NCI-H446 (cell line): ENCODE measurements at places on chromosomes 1 and 21.

DNA sequence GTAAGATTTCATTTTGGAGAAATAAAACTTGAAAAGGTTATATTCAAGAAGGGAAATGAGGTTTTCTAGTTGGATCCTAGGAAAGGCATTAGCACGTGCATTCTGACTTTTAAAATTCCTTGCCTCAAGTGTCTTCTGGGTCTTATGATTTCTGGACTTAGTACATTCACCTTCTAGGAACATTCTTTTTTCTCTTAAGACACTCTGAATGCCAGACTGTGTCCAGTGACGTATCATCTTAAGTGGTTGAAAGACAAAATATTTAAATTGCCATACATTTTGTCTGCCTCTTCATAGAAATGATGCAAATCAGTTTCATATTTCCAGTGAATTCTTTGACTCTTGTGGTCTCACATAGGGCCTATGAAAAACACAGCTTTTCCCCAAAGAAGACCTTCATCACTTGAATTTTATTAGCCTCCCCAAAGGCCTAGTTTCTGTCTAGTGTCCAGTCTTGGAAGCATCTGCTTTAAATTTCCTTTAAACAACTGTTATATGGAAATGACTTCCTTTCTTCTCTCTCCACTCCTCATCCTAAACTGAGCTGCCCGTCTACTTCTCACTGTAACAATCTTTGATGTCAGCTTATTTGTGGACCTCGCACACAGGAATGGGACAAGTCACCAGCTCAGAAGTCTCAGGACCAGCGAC is 187.2 kb downstream of the HLX start:
- DNase-seq = no peak

DNA sequence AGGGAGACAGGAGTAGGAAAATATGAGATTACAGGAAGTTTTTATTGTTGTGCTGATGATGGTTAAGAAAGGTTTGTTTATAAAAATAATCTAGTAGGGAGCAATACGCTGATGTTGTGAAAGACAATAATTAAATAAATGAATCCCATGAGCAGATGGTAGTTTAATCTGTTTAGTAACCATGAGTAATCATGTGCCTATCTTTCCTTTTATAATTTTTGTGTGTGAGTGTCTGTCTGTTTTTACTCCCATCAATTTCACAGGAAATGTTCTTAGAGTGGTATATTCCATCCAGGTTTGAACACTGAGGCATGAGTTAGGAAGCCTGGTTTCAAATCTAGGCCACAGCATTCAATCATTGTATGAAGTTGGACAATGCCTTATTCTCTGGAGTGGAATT is 180.5 kb downstream of the OLFM3 start:
- DNase-seq = no peak

DNA sequence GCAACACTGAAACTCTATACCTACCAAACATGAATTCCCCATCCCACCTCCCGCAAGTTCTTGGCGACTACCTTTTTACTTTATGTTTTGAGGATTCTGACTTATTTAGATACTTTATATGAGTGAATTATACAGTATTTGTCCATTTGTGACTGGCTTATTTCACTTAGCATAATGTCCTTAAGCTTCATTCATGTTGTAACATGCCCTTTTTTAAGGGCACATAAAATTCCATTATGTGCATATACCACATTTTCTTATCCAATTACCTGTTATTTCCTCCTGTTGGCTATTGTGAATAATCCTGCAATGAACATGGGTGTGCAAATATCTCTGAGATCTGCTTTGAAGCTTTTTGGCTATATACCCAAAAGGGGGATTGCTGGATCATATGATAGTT is 22.0 kb upstream of the CHIT1 start:
- no peak for DNase-seq

DNA sequence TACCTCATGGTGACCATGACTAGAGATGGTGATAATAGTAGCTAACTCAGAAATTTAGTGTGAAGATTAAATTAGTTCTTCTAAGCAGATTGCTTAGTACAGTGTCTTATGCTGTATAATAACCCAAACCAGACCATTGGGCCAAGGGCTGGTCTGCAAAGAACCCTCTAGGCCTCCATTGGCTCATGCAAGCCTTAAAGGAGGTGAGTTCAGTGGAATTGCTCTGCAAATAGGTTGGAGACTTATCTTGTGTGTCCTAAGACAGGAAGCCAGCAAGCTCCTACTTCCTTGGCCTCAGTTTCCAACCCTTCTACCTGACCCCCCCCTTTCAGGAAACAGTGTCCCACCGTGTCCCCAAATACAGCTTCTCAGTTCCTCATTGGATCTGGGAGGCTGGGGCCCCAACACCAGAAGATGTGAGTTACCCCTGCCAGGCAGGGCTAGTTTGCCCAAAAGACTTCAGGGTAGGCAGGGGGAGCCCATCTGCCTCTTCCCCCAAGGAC is 1.9 kb upstream of the MEF2D start:
- DNase-seq = no peak

DNA sequence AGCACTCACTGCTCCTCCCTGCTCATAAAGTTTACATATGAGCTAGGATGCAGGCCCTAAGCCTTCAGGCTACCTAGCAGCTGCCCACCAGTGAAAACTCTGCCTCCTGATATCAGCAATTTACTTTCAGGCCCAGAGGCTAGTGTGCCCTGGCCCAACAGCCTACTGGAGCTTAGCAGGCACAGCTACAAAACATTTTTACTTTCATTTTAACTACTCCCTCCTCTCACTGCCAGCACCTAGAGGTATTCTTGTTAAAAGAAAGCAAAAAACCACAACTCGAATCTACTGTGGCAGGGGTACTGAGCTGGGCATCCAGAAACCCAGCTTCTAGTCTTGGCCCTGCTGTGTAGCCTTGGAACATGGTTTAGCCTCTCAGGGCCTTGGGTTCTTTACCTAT is 5.8 kb upstream of the LORICRIN start:
- no peak for DNase-seq

DNA sequence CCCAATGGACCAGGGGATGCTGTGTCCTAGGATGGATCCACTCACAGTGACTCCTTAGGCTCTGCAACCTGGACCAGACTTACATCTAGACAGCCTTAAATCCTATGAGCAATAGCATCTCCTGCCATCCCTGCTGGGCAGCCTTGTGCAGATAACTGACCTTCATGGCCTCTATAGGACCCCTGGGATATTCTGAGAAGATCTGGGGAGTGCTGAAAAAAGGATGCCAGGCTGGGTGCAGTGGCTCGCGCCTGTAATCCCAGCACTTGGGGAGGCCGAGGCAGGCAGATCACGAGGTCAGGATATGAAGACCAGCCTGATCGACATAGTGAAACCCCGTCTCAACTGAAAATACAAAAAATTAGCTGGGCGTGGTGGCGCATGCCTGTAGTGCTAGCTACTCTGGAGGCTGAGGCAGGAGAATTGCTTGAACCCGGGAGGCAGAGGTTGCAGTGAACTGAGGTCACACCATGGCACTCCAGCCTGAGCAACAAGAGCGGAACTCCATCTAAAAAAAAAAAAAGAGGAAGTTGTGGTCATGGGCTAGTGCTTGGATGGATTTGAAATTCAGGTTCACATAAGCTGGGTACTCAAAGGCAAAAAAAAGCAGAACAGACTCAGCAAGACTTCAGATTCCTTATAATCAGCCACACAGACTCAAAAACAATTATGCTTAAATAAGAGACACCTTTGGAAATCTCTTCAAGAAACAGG is 10.9 kb upstream of the SH2D1B start:
- DNase-seq = no peak

DNA sequence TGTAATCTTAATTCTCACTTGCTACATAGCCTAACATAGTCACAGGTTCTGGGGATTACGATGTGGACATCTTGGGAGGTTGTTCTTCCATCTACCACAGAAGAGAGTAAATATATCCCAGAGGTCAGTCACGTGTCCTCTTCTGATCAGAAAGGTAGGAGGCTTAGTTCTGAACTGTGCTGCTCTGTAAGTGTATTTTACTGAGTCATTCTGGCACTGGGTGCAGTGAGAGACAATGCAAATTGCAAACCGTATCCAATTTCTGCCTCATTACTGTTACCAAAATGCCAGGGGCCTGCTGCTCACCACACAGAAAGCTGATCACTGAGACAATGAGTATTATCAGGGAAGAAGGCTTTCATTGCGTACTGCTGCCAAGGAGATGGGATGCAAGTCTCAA is 104.0 kb downstream of the GABPA start:
- DNase-seq = no peak

DNA sequence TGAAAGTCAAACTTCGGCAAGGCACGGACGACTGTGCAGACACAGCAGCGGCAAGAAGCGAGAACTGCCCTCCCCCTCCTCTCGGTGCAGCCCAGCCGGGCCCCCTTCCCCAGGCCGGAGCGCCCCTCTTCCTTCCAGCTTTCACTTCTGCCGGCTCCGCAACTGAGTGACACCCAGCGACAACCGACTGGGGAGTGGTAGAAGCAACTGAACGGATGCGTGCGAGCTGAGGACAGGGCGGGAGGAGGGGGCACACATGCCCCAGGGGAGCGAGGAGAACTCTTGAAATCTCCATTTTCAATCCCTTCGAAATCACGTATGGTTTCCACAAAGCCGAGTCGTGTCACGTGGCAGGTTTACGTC is 146.6 kb downstream of the PGBD5 start:
- no peak for DNase-seq

DNA sequence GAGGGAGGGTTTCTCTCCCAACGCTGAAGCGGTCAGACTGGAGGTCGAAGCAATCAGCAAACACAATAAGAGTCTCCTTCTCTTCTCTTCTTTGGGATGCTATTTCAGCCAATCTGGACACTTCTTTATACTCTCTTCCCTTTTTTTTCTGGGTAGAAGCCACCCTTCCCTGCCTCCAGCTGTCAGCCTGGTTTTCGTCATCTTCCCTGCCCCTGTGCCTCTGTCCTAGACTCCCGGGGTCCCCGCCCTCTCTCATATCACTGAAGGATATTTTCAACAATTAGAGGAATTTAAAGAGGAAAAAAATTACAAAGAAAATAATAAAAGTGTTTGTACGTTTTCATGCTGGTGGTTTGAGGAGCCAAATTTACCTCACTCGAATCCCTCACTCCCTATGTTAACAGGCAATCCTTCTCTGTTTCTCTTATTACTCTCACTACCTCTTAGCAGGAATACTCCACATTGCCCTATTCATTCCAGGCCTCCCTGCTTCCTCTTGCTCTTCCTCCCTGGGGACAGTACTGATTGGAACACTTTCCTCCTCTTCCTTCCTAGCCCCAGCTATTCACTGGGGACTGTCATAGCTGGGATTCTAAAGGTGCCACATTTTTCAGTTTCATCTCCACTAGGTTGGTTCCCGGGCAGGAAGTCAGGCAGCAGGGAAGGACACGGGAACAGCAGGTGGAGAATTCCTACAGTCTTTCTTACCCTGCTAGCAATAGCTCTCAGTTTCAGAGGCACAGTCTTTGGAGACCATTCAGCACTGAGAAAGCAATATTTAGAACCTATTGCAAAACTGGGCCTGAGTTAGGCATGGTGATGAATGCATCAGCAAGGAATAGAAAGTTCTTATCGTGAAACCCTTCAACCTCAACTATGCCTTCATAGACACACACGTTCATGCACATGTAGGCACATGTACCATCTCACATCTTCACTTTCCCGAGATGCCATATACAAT is 288.0 kb downstream of the PBX1 start:
- no peak for DNase-seq

GRCh38 chr1:54971317-54971791 is 9.1 kb upstream of the TMEM61 start:
- no peak for DNase-seq

DNA sequence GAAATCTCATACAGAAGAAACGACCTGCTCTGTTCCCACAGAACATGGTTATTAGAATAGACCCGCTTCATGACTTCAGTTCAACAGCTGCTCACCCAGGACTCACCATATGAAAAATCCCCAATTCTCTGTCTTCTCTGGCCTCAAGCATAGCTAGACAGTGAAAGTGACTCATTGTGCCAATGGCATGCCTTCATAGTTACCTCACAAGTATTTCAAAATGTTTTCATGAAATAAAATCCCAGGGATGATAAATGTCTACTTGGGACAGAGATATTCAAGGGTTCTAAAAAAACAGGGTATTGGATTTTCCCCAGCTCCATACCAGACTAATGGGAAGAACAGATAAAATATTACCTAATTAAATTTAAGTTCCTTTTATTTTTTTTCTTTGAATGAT is 82.3 kb downstream of the NOTCH2 start:
- no peak for DNase-seq

GRCh38 chr1:54609301-54609921 is 13.9 kb downstream of the FAM151A start:
- DNase-seq = no peak

GRCh38 chr1:23696335-23696989 is 4.9 kb downstream of the RPL11 start:
- no peak for DNase-seq

- no peak for DNase-seq
Observed at GRCh38 chr1:243351337-243351736, 95.5 kb downstream of the SDCCAG8 start.

GRCh38 chr1:163036671-163037070 is 32.5 kb upstream of the RGS4 start:
- no peak for DNase-seq

DNA sequence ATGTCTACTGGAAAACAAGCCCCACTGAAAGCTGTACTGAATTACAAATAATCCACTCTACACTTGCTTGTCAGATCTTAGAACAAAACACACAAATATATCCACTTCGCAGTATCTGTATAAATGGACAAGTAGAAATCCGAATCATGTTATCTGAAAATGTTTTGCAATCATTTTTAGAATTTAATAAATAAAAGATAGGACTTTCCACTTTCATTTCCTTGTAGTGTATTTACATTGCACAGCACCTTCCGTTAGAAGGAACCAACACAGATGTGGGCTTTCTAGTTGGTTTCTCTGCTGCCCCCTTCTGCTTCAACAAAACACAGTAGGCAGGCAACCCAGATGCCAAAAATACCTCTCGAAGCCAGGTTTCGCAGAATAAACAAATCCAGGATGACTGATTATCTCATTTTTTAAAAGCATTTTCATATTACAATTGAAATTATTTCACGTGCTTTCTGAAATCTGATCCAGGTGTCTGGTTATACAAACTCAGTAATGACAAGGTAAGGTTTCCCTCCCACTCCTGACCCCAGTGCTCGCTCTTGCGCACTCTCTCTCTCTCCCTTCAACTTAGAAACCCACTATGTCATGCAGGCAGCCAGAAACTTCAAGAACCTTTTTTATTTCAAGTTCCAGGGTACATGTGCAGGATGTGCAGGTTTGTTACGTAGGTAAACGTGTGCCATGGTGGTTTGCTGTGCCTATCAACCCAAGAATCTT is 389.9 kb downstream of the SMYD3 start:
- no peak for DNase-seq

- DNase-seq = no peak
Observed at GRCh38 chr1:10001016-10001665, 4.1 kb downstream of the RBP7 start.

DNA sequence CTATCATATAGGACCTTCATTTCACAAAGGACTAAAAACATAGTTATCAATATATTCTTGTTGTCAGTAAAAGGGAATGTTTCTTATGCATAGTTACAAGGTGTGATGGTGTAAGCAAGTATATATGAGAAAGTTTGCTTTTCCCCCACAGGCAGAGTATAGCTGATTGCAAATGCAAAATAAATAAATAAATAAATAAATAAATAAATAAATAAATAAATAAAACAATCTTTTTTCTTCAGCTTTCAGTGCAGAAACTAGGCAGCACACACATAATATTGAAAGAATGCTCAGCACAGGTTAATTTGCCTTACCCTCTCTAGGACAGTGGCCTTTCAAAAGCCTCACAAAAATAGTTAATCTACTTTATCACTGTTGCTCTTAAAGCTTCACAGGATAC is 138.8 kb downstream of the BRINP3 start:
- no peak for DNase-seq
